ENCODE measurements at places on chromosomes 2 and 18.

GRCh38 chr2:151177756-151178155 lies 83.9 kb downstream of the RBM43 start:
- ATAC-seq = no peak

- no peak for ATAC-seq
These were observed 317.5 kb upstream of the TRIB2 start for GRCh38 chr2:12399240-12399639.

GRCh38 chr2:132991471-132992045 lies 321.6 kb upstream of the LYPD1 start:
- ATAC-seq = no peak

GRCh38 chr2:236772220-236772837 lies 202.7 kb downstream of the ACKR3 start:
- ATAC-seq = no peak

GRCh38 chr2:134271758-134272157 lies 17.9 kb downstream of the MGAT5 start:
- no peak for ATAC-seq

- no peak for ATAC-seq
These were observed 412.7 kb downstream of the CNTNAP5 start for GRCh38 chr2:124437811-124438210.

GRCh38 chr2:121907928-121908327 lies 152.5 kb downstream of the TSN start:
- no peak for ATAC-seq

DNA sequence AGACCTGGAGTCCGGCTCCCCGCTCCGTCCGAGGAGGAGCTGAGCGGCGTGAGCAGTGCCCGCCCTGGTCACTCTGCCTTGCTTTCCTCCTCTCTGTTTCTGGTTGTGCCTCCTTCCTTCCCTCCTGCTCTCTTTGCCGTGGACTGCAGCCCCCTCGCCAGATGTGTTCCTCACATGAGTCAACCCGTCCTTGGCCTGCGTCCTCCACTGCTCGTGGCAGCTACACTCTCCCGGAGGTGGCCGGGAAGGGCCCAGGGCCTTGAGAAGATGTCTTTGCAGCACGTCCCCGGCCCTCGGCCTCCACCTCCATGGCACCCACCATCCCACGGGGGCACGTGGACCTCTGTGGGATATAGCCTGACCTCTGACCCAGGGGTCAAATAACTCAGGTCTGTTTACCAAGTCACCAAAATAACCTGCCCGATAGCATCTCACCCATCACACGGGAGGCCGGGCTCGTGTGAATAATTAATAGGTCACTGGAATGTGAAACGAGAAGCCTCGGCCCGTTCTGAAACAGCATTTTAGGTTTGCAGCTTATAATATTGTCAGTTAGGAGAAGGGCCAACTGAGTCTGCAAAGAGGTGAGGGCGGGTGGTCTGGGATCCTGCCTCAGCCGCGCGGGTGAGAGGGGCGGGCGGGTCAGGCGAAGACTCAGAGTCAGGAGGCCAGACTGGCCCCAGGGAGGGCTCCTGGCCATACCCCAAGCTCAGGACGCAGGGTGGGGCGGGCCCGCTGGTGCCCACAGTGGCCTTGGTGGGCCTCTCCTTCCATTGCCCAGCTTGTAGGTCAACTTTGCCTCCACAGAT lies 42.6 kb downstream of the NFATC1 start:
- no peak for ATAC-seq

DNA sequence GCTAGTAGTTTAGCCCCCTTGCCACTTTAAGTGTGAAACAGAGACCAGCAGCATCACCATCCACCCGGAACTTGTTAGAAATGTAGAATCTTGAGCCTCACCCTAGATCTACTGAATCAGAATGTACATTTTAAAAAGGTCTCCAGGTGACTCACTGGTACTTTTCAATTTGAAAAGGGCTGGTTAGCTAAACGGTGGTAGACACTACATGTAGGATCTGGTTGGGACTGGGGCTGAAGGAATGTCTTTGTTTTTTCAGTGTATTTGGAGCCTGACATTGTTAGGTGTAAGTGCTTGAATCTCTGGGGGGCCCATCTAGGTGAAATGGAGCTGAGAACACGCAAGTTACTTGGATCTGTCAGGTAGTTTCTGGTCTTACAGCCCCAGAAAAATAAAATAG lies 44.0 kb upstream of the XPO1 start:
- ATAC-seq = no peak

- peak; percentile 76 for ATAC-seq
These were observed 53.6 kb upstream of the CAB39 start for GRCh38 chr2:230658877-230659652.

DNA sequence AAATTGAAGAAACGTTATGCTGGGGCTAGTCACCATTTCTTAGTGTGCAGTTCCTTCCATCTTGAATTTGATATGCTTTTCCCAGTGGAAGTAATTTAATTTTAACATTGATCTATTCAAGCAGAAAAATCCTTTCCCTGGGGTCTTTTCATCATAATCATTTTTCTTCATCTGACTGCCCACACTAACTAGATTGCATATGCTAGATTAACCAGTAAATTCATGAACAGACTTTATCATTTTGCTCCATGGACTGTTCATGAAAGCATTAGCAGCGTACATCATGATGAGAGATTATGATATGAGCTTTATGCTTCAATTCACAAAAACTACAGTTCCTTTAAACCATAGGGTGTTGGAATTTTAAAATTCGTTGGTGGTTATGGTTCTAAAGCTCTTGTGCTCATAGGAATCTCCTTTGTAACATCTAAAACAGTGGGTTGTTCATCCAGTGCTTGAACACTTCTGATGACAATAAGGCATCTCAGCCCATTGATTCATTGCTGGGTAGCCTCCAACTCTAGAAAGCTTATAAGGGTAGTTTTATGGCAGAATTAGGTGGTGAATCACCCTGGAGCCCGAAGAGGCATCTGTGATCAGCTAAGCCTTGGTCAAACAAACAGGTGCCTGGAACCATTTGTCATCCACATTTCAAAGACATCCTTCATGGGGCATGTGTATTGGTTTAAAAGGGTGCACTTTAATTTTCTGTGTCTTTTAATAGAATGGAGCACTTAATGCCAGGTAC lies 77.2 kb upstream of the NDUFV2 start:
- no peak for ATAC-seq

- ATAC-seq = no peak
These were observed 18.9 kb upstream of the KCNF1 start for GRCh38 chr2:10892796-10893350.

DNA sequence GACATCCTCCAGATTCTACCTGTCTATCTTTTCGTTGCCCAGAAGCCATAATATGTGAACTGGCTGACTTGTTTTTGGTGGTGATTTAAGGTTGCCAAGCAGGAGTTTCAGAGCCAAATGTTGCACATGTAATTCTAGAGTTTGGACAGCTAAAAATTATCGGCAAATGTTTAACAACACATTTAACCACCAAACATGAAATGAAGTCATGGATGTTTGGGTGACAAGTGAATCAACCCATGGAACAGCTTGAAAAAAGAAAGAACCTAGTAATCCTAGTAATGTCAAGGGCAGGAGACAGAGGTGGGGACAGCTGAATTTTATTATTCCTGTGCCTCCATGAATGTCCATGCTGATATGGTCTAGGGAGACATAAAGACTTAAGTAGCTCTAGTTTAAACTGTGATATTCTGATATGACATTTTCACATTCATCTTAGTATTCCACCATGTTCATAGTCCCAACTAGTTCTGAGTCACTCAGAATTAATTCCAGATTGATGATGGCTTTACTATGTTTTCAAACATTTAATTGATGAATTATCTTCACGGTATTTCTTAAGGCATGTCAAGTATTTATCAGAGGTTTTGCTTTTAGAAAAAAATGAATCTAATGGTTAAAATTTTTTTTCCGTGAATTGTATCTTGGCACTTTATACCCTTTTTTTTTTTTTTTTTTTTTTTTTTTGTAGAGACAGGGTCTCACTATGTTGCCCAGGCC lies 101.7 kb downstream of the SOCS6 start:
- ATAC-seq = no peak

- peak; percentile 36 for ATAC-seq
These were observed 120.3 kb downstream of the ACOXL start for GRCh38 chr2:110852541-110853263.

DNA sequence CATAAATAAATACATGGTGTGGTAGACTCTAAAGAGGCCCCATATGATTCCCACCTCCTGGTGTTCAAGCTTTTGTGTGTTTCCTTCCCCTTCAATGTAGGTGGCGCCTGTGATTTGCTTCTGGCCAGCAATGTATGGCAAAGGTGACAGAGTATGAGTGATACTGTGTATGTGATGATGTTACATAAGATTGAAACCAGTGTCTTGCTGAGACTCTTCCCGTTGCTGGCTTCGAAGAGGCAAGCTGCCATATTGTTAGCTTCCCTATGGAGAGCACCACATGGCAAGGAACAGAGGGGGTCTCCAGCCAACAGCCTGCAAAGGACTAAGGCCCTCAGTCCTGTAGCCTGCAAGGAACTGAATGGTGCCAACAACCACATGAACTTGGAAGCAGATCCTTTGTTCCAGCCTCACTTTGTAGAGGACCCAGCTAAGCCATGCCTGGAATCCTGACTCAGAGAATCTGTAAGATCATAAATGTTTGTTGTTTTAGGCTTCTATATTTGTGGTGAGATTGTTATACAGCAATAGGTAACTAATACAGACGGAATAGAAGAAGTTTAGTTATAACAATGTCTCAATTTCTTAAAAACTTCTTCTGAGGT lies 1.7 kb upstream of the SMAD4 start:
- ATAC-seq = peak; percentile 10

- no peak for ATAC-seq
These were observed 1404.9 kb upstream of the SLC39A10 start for GRCh38 chr2:194252127-194252526.

Data from activated CD4-positive, CD25-positive, alpha-beta regulatory T cell treated with anti-CD3 and anti-CD28 coated beads, Interleukin-2, amount 50 U/mL, for 24 hours (primary cell).